Left cardiac atrium (tissue), 4 donors: ENCODE measurements at places on chromosomes 2 and 18.

DNA sequence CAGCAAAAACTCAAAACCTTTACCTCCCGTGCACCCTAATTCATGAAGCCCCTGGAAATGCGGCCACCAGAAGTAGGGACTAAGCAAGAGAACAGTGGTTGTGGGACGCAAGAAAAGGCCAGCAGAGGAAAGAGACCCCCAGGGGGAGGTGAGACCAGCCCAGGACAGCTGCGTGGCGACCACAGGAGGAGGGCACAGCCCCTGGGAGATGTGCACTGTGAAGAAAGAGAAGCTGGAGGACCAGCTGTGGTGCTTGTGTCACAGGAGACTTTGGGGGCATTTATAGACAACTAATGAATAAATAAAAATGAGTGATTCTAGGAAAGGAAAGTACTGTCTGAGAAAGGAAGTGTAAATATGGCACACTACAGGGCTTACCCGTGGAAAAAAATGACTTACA is 263.8 kb downstream of the EIPR1 start:
- DNase-seq = no peak

DNA sequence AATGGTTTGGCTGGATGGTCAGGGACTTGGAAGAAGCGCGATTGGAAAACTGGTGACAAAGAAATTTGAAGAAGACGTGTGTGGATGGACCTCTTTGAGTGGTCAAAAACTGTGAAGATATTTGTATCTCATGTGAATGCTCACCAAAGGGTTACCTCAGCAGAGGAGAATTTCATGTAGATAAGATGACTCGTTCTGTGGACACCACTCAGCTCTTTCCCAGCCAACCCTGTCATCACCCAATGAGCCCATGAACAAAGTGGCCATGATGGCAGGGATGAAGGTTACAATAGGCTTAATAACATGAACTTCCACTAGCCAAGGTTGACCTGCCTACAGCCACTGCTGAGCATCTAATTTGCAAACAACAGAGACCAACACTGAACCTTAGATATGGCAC is 248.3 kb downstream of the KCNE4 start:
- DNase-seq = no peak

GRCh38 chr18:36131692-36132483 is 2.2 kb downstream of the ELP2 start:
- no peak for DNase-seq

DNA sequence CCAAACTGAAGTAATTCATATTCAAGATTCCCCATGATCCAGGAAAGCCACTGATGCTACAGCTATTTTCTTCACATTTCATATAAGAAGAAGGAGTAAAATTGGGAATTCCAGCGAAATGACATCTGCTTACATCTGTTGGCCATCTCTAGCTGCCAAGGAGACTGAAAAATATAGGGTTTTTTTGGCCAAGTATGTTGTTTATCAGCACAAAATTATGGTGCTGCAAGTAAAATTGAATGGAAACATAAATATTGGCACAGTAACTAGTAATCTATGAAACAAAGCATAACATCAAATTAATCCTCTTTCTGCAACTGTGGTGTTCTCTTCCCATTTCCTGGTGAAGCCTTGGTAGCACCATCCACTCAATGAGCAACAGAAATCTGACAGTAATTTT is 649.5 kb upstream of the ZNF804A start:
- no peak for DNase-seq

DNA sequence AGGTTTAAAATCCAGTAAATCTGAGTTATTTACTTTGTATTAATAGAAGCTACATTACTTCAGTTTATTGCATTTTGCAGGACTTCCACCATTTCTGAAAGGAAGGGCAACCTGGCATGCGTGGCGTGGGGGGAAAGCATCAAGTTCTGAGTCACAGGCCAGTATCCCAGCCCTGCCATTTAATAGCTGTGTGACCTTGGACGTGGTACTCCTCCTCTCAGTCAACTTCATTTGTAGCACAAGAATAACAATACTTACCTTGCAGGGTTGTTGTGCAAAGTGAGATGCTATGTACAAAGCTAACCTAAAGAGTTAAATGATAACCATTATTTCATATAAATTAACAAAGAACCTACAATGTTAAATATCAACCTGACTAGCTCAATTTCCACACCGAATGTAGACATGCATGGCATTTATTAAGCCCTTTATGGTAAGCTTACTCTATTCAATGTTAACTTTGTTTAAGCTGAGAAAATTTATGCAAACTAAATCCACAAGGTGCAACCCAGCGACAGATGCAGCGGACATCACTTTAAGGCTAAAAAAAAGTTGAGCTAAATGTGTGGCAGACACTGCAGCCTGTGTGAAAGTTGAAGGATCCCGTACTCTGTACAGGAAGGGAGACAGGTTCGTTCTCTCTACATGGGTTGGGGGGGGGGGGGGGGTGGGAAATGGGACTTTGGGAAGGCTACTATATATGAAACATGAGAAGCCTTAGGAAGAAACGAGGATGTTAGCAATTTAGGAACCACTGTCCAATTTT is 17.2 kb upstream of the STPG4 start:
- no peak for DNase-seq

- DNase-seq = no peak
Measured at GRCh38 chr18:41644466-41644865, 310.6 kb upstream of the PIK3C3 start.

DNA sequence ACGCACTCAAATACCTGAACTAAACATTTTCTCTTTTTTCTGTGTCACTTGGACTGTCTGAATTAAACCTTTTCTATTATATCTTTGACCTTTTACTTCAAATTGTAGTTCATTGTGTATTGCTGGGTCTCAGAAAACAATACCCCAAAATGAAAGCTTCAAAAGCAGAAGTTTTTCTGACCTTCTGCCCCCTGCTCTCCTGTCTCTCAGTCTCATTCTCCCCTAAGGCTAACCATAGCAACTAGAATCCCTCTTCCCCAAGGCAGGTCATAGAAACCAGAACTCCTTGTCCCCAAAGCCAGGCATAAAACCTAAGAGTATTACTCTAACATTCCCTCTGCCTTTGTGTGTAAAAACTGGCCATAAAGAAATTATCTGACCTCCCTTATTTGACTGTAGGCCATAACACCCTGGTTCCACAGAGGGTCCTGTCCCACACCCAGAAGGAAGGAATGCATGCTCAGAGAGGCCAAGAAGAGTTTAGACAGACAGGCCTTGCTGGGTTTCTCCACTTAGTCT is 93.5 kb upstream of the B3GNT2 start:
- DNase-seq = no peak

DNA sequence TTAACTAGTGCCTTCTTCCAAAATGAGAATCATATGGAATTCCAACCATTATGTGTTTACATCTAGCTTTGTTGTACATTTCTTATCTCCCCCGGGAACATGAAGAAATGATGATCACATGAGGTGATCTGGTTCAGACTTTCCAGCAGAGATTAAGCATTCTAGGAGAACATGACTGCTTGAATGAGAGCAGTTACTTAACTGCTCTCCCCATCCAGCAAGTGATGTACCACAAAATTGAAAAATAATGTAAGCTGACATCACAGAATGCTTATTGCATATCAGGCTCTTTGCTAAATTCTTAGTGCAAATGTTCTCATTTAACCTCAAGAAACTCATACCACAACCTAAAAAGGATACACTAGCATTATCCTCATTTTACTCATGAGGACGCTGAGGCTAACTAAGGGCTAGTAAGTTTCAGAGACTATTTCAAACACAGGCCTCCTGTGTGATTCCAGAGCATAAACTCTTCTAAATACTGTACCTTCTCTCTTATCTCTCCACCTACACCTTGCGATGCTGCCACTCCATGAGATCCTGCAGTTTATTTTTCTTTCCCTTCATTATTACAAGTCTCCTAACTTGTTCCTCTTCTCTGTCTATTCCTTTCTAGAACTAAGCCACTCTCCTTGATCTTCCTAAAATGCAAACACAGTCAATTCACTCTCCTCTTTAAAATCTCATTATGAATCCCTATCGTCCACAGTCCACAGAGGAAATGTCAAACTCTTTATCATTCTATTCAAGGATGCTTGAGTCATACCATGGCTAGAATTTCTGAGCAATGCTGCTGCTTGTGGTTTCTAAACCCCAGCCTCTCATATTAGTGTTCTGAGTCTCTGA is 1224.8 kb upstream of the ZEB2 start:
- no peak for DNase-seq

- DNase-seq = no peak
Measured at GRCh38 chr2:40454321-40454720, 2.4 kb upstream of the SLC8A1 start.

DNA sequence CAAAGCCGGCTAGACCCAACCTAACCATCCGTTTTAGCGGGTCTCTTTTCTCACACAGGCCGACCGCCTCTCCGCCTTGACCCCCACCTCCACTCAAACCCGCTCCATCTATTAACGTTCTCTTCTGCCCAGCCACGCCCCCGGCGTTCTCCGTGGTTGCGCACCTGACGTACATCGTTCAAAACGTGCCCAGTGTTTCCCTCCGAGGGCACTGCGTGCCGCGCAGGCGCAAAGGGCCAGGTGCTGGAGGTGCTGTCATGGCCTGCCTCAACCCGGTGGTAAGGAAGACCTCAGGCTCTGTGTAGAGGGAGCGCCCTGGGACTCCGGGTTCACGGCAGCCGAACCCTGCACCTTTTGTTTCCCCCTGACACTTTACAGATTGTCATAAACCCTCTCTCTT is at the start of gene GTF2A1L:
GTF2A1L (plus strand) TSS at position 239 of the 400 bp plus-strand sequence; CDS start at position 258, 19 bp downstream.
- DNase-seq = no peak

DNA sequence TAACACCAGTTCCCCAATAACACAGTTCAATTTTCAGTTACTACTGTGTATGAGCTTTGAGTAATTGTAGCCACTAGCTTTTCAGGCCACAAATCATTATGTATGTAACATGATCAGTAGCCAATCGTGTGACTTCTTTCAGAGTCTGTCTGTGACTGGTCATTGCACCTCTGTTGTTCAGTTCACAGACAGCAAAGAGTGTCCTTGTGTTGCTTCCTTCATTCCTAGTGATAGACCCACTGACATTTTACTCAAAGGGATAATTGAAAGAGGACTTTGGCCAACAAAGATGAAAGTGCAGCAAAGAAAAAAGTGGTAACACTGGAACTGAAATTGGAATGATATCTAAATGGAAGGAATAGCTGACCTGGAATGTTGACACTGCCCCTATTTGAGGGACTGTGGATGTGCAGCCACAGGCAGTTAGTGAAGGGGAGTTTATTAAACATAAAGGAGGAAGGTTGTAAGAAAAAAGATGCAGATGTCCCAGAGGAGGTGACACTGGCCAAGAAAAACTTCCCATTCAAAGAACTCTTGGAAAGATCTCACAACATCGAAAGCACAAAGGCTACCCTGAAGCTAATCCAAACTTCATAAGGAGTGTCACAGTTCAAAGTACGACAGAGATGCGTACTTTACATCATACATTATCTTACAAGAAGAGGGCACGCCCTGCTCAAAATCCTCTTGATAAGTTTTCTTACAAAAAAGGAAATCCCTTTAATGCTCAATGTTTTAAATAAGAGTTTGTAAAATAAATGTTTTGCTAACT is 19.3 kb downstream of the TTC39C start:
- no peak for DNase-seq
